Activated naive CD8-positive, alpha-beta T cell treated with anti-CD3 and anti-CD28 coated beads, Interleukin-2, amount 50 U/mL, for 16 hours (primary cell): ENCODE measurements at places on chromosomes 4 and X.

GRCh38 chr4:41967392-41967791 lies 14.2 kb upstream of the DCAF4L1 start:
- no peak for DNase-seq

GRCh38 chr4:182093431-182093831 lies 149.8 kb upstream of the TENM3 start:
- no peak for DNase-seq

GRCh38 chr4:40525752-40526598 lies 103.7 kb downstream of the RBM47 start:
- no peak for DNase-seq

GRCh38 chr4:82711158-82711785 lies 87.3 kb downstream of the SCD5 start:
- DNase-seq, result no peak

GRCh38 chr4:12595986-12596385 lies 888.2 kb downstream of the RAB28 start:
- no peak for DNase-seq

- no peak for DNase-seq
Observed at GRCh38 chr4:184282251-184282713, 64.6 kb upstream of the ENPP6 start.

GRCh38 chr4:8198906-8199593 lies at the start of gene SH3TC1:
SH3TC1 (plus strand) TSS chr4:8199290; CDS start chr4:8205195, 5,905 bp downstream.
- no peak for DNase-seq

GRCh38 chrX:71000139-71000538 lies 68.0 kb downstream of the SNX12 start:
- DNase-seq, result no peak

- DNase-seq, result no peak
Observed at GRCh38 chr4:2417765-2418649, at the start of gene ZFYVE28. ZFYVE28 (minus strand) TSS chr4:2418645; CDS start chr4:2418323, 322 bp downstream.

GRCh38 chr4:120056246-120056645 lies 10.4 kb downstream of the MAD2L1 start:
- DNase-seq, result no peak
